ENCODE measurements at places on chromosomes 6 and 20. TPM values are rescaled to one million over a fixed set of nuclear protein-coding genes. Genes with fewer than 3 reads are reported as not detected.

Gene BCAS1
- not detected for total RNA-seq

Gene FAM209B
- 0.59 TPM for total RNA-seq

Gene SNAP91
- total RNA-seq = not detected

Gene NKX2-2
- not detected for total RNA-seq

Gene TRAPPC3L
- 0.22 TPM for total RNA-seq

Gene CALHM6
- total RNA-seq = 4.1 TPM

Gene PTPRT
- total RNA-seq = 0.21 TPM

Gene METTL24
- total RNA-seq = 4.0 TPM

Gene LY6G5B
- total RNA-seq = 6.2 TPM

Gene IL20RA
- 0.11 TPM for total RNA-seq

Gene PLCB4
- total RNA-seq = 22.8 TPM

Gene COL9A3
- 5.5 TPM for total RNA-seq

Gene SLC44A4
- not detected for total RNA-seq

Gene FAM184A
- 1.8 TPM for total RNA-seq

Gene C4B
- 86.0 TPM for total RNA-seq

Gene CST2
- total RNA-seq = not detected

Gene SLC4A11
- total RNA-seq = not detected

Gene RHAG
- 1.4 TPM for total RNA-seq

Gene LY86
- 1.8 TPM for total RNA-seq

Gene C20orf144
- not detected for total RNA-seq

Gene TMC2
- not detected for total RNA-seq

Gene SLC26A8
- total RNA-seq = not detected

Gene SLCO4A1
- total RNA-seq = 4.7 TPM

Gene NOX3
- total RNA-seq = not detected

Gene DUSP15
- 6.6 TPM for total RNA-seq

Gene EPHA7
- total RNA-seq = 12.3 TPM

Gene PRR18
- total RNA-seq = not detected

Gene SAMD10
- total RNA-seq = 3.3 TPM

Gene CLPSL2
- not detected for total RNA-seq

Gene SEMG1
- total RNA-seq = not detected

Gene BMP7
- 34.9 TPM for total RNA-seq

Gene ENPP3
- total RNA-seq = 0.15 TPM

Gene CD24
- total RNA-seq = not detected

Gene WFDC10B
- total RNA-seq = not detected

Gene SSTR4
- not detected for total RNA-seq

Gene IGF2R
- 48.9 TPM for total RNA-seq

Gene SIRPD
- total RNA-seq = not detected
